ENCODE measurements at places on chromosomes 3 and 15. TPM values are rescaled to one million over a fixed set of nuclear protein-coding genes. Genes with fewer than 3 reads are reported as not detected.

- no peaks in the 10 kb centered on the region for H3K27me3 ChIP-seq
- no peak overlapping the region for H3K27ac ChIP-seq
- H3K4me3 ChIP-seq: no peak overlapping the region
- no peaks in the 10 kb centered on the region for H3K4me1 ChIP-seq
- no peak for DNase-seq
Measured at GRCh38 chr15:72135719-72136118, 17.5 kb downstream of the SENP8 start.

The EOGT gene
- 7.6 TPM for polyA plus RNA-seq

DNA sequence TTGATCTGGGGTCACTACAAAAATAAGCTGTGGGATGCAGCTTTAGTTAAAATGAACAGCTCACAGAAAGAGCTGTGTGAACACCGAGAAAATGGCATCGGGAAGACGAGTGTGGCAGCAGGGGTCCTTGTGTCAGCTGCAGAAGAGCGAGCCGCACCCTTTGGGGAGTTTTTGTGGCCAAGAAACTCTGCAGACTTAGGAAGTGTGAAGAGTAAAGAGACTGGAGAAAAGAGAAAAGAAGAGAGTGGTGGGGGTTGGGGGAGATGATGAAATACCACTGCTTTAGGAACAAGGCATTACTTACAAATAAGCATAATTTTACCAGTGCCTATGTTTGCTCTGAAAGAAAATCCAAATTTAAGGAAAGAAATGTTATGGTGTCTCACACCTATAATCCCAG is 147.8 kb downstream of the LRRC28 start:
- no peak overlapping the region for H3K4me3 ChIP-seq
- DNase-seq: no peak
- no peaks in the 10 kb centered on the region for H3K36me3 ChIP-seq
- H3K4me1 ChIP-seq: peaks cover 5% of the 10 kb centered on the region

The ERICH6 gene
- 0.89 TPM for polyA plus RNA-seq

- no peak overlapping the region for H3K4me3 ChIP-seq
- H3K4me1 ChIP-seq: no peaks in the 10 kb centered on the region
- H3K27me3 ChIP-seq: no peaks in the 10 kb centered on the region
- H3K27ac ChIP-seq: no peak overlapping the region
- DNase-seq: no peak
Measured at GRCh38 chr3:179970746-179971145, 66.0 kb downstream of the PEX5L start.
